ENCODE measurements at places on chromosomes 16 and 17.
A peak's percentile ranks its signal among the peaks of the same experiment; 100 is the strongest.

GRCh38 chr16:49961089-49961488 is 63.9 kb upstream of the CNEP1R1 start:
- DNase-seq, result no peak

DNA sequence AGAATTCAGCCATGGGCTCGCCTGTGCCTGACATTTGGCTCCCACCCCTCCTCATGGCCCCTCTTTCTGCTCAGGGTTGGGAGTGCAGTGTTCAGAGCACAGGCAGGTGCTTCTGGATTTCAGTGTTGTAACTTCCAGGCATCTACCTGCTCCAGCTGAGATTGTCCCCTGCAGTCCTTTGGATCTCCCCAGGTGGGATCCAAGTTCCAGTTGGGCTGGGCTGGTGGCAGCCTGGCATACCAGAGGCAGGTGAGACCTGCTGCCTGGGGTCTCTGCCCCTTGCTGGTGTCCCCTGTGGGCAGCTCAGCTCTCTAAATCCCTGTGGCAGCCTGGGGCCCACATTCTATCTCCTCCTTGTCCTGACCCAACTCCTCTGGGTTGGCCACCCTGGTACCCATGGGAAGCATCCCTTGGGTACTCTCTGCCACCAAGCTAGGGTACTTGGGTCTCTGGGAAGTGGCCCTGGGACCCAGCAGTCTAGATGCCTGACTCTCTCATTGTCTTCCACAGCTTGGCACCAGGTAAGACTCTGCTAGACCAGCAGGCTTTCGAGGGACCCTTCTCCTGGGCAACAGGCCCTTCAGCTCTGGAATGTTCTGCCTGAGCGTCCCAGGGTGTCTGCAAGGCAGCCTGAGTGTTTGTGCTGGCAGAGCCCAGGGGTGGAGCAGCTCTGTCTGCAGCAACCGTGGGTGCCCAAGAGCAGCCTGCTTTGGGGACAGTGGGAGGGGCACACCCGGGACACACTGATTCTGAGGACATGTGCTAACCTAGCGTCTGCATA is 42.5 kb downstream of the DNAH17 start:
- DNase-seq, result peak; percentile 9

DNA sequence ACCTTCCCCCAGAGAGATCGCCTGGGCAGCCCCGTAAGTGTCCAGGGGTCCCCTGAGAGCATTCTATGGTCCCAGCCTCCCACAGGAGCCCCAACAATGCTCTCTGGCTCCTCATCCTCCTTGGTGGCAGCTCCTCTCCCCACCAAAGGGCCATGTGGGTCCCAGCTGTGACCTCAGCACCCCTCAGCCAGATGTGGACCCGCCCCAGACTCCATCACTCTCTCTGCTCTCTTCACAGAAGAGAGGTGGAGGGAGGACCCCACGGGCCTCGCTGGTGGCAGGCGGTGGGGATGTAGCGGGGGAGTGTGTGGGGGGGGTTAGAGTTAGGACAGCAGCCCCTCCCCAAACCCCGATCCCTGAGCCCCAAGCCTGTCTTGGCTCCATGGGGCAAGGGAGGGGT is 41.0 kb downstream of the SOCS3 start:
- DNase-seq, result no peak

- DNase-seq, result no peak
Observed at GRCh38 chr16:11627822-11628457, 40.3 kb upstream of the SNN start.

GRCh38 chr17:21524211-21524591 is 148.0 kb downstream of the KCNJ12 start:
- no peak for DNase-seq

DNA sequence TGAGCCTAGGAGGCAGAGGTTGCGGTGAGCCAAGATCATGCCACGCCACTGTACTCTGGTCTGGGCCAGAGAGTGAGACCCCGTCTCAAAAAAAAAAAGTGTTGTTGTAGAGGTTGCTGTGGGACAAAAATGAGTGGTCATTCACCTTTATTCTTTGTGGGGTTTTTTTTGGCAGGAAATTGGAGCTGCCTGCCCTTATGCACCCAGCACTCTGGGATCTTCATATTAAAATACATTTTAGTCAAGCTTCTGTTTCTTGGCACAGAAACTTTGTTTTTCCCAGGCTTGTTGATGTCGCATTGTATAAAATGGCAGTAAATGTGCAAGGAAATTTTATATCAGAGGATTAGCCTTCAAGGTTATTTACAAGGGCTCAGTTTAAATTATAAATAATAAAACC is 174.3 kb downstream of the FTO start:
- no peak for DNase-seq

DNA sequence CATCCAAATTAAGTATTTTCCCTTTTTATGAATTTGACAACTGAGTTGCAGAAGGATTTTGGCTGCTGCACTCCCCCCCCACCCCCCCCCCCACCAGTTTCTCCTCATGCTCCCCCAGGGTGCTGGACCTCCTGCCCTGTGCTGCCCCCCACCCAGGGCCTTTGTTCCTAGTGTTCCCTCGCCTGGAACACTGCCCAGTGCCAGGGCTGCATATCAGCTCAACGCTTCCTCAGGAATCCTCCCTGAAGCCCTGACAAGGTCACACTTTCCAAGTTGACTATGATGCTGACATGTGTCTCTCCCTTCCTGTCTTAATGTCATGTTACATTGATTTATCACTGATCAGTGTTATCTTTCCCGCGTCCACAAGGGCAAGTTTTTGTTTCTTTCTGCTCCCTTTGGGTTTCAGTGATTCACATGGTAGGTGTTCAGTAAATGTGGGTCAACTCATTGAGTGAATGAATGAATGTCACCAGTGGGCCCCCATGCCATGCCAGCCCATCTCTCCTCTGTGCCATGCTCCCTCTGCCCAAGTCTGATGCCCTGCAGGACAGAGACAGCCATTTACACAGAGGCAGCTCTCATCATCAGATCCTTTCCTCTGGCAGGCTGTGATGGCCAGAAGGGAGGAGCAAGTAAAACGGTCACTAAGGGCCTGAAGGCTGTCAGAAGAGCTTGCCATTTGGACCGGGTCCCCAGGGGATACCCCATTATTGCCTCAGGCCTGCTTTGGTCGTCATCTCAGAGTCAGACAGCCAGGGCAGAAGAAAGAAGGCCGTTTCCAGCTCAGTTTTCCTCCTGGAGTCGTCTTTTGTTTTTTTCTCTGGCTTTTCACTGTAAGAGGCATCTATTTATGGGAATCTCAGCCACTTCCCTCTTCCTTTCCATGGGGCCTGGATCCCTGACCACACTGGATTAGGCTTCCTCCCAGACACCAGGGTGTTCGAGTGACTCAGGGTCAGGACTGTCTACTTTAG is 386.2 kb downstream of the SNX29 start:
- no peak for DNase-seq

GRCh38 chr16:63960321-63960720 is 1161.5 kb downstream of the CDH11 start:
- no peak for DNase-seq

DNA sequence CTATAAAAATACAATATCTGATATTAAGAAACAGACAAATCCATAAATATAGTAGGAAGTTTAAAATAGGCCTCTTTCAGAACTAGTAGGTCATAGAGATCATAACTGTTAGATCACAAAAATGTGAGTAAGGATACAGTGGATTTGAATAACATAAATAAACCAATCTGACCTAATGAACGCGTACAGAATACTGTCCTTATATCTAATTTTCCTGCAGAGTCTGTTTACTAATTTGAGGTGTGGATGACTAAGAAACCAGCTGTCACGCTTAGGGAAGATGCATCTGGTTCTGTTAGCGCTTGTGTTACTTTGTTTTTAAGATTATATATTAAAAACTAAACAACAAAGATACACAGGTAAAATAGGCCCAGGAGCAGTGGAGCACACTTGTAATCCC is 14.8 kb downstream of the CPD start:
- DNase-seq, result no peak

- DNase-seq, result no peak
Observed at GRCh38 chr16:1069154-1069553, 3.4 kb upstream of the SSTR5 start.

DNA sequence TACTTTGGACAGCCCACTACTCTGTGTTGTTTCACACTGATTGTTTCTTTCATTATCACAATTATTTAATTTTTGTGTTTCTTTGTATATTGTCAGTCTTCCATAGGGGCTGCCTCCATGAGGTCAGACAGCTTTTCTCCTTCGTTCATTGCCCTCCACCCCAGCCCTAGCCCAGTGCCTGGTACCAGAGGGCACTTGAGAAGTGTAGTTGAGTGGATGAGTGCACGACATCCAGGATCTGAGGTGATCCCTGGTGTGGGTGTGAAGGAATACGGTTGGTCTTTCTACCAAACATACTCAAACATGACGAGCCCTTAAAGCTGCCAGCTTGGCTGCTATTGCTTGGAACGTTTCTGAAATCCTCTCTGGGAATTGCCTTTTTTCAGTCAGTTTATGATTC is 37.9 kb downstream of the DHRS7B start:
- no peak for DNase-seq

- no peak for DNase-seq
Observed at GRCh38 chr17:792277-792676, 10.1 kb downstream of the MRM3 start.

DNA sequence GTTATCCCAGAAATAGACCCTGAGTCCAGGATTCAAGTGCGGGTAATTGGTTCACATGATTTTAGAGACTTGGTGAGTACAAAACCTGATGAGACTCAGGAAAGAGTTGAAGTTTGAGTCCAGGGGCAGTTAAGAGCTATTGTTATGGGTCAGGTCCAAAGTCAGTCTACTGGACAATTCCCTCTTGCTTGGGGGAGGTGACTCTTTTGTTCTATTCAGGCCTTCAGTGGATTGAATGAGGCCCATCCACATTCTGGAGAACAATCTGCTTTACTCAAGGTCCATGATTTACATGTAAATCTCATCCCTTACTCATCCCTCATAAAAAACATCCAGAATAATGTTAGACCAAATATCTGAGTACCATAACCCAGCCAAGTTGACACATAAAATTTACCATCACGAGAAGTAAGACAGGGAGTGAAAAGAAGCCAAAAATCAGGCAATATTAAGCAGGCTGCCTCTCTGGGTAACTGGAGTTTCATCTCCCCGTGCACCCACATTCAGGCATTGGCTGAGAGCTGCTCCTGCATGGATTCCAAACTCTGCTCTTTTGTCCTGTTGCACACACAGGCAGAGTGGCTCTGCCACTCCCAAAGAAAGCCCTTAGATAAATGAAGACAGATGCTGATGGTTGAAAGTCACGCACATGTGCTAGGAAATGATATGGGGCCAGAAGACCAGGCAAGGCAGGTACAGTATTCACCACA is 156.0 kb upstream of the SALL1 start:
- no peak for DNase-seq

DNA sequence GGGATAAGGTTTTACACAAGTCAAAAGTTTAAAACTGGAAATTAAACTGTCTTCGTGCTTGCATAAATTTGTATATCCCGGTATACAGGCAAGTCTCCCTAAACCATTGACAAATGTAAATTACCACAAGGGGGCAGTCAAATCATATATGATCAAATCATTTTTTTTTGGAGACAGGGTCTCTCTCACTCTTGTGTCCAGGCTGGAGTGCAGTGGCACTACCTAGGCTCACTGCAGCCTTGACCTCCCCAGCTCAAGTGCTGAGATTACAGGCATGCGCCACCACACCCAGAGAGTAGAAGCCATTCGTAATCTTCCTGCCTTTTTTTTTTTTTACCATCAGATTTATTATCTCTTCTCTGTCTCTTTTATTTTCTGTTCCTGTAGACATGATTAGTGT is 18.5 kb downstream of the TOP2A start:
- DNase-seq, result no peak

DNA sequence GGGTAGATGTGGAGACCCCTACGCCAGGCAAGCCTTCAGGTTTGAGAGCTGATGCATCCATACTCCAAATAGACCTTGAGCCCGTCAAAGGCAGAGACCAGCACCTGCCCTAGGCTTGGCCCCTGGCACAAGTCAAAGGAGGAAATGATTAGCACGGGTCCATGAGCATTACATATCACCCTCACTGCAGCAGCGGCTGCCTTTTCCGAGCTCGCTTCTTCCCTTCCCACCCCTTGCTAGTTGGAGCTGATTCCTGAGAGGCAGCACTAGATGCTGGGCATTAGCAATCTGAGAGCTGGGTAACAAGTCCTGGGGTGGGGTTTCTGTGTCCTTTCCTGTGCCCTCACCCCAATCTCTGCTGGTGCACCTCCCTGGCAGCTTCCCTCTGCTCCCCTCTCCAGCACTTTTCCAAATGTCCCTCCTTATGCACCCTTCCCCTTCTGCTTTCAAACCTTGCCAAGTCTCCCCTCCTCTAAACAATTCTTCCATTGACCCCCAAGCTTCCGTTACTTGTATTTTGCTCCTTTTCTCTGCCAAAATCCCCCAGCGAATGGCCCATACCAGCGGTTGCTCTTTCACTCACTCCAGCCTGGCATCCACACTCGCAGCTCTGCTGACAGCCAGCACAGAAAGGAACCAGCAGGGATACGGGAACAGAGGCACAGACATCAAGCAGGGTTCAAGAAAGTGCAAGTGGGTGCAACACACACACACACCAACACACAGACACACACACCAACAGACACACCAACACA is 3.0 kb downstream of the CDRT4 start:
- DNase-seq, result no peak

DNA sequence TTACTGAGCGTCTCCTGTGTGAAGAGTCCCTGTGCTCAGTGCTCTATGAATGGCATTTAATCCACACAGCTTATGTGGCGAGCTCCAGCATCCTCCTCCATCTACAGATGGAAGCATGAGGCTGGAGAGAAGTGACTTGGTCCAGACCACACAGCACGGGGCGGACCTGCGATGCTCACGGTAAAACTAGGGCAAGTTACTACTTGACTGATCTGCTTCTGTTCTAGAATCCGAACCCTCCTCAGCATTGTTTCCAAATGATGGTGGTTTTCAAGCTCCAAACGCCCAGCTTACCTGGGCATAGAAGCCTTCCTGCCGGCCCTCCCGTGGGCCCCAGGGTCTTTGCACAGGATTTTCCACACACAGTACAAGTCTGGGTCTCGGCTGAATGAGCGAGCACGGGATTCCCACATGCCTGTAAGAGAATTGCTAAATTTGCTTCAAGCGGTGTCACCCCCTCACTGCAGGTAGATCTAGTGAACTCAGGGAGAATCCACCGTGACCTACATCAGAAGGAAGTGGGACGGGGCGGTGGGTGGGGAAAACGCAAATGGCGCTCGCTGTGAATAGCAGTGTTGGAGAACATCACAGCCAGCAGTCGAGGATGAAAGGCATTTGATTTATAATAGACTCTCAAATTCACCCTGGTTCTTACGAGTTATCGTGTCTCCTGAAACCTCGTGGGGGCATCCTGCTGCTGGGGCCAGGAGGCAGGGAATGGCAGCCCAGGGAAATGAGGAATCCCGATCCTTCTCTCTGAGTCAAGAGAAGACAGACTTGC is 101.1 kb downstream of the CMIP start:
- DNase-seq, result no peak

DNA sequence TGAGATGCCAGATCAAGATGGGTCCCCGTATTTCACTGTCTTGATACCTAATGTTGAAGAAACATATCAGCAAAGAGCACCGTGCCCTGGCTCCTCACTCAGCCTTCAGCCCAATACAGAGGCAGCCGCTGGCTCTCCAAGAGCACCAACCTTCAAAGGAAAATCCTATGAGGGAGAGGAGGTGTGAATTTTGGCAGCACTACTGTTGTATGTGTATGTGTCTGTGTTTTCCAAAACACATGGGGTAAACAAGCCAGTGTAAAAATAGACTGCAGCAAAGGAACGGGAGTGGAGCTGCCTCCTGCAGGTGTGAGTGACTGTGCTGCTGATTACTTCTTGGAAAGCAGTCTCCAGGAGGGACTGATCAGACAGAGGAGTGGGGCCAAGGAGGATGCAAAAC is 194.0 kb upstream of the CDH5 start:
- DNase-seq, result no peak
